ENCODE measurements at places on chromosomes 7 and 10. TPM values are rescaled to one million over a fixed set of nuclear protein-coding genes. Genes with fewer than 3 reads are reported as not detected.

TAS2R3 gene
- 1.5 TPM for total RNA-seq

ATOH7 gene
- total RNA-seq = not detected

AKR1C4 gene
- total RNA-seq = not detected

TMEM168 gene
- 15.3 TPM for total RNA-seq

DEPP1 gene
- total RNA-seq = 1.2 TPM

TEX47 gene
- total RNA-seq = not detected

VGF gene
- 0.33 TPM for total RNA-seq

CREB5 gene
- total RNA-seq = not detected

ZDHHC4 gene
- 34.2 TPM for total RNA-seq

CEP55 gene
- 84.6 TPM for total RNA-seq

RNF32 gene
- total RNA-seq = 3.4 TPM

CYP26C1 gene
- not detected for total RNA-seq

AOAH gene
- total RNA-seq = 18.5 TPM

CALY gene
- not detected for total RNA-seq

HPS6 gene
- 25.7 TPM for total RNA-seq

AGR3 gene
- total RNA-seq = not detected

RGS10 gene
- 137 TPM for total RNA-seq

DOCK1 gene
- total RNA-seq = not detected

SNX13 gene
- total RNA-seq = 23.8 TPM

BCAP29 gene
- 52.5 TPM for total RNA-seq

CDHR1 gene
- 0.38 TPM for total RNA-seq

NSUN6 gene
- total RNA-seq = 31.0 TPM

GOLGA7B gene
- total RNA-seq = 10.5 TPM

COBL gene
- total RNA-seq = not detected

ACTR3C gene
- 4.9 TPM for total RNA-seq

PNLIPRP2 gene
- not detected for total RNA-seq

IFIT1B gene
- 0.15 TPM for total RNA-seq

SFXN4 gene
- 22.6 TPM for total RNA-seq

BLNK gene
- not detected for total RNA-seq

ZNF736 gene
- total RNA-seq = 22.5 TPM

CPXM2 gene
- not detected for total RNA-seq

NEUROD6 gene
- not detected for total RNA-seq

FKBP9 gene
- 0.98 TPM for total RNA-seq

PMS2 gene
- 19.7 TPM for total RNA-seq

PNLIPRP3 gene
- not detected for total RNA-seq

FAM25G gene
- total RNA-seq = not detected

NEUROG3 gene
- total RNA-seq = 0.23 TPM

TRPV5 gene
- total RNA-seq = not detected

CPA2 gene
- not detected for total RNA-seq

FZD8 gene
- 0.65 TPM for total RNA-seq

SLC18A3 gene
- total RNA-seq = not detected

CACNB2 gene
- total RNA-seq = not detected

PGAM2 gene
- total RNA-seq = 0.43 TPM

BLOC1S2 gene
- 48.8 TPM for total RNA-seq

SP4 gene
- 54.2 TPM for total RNA-seq

ZSCAN25 gene
- 27.7 TPM for total RNA-seq

AQP1 gene
- 0.25 TPM for total RNA-seq

KCNIP2 gene
- total RNA-seq = 2.5 TPM

CLRN3 gene
- total RNA-seq = not detected

MAGI2 gene
- total RNA-seq = 0.13 TPM

AHCYL2 gene
- 21.0 TPM for total RNA-seq

CCL24 gene
- total RNA-seq = not detected

LAMB1 gene
- not detected for total RNA-seq

C10orf53 gene
- not detected for total RNA-seq

CALML5 gene
- total RNA-seq = not detected

HIBADH gene
- 13.3 TPM for total RNA-seq
